H9 (cell line): ENCODE measurements at places on chromosomes 3 and 15.

- DNase-seq: no peak
Measured at GRCh38 chr3:172078244-172078643, 38.9 kb downstream of the FNDC3B start.

- no peak for DNase-seq
Measured at GRCh38 chr3:116337229-116337628, 108.1 kb downstream of the LSAMP start.

DNA sequence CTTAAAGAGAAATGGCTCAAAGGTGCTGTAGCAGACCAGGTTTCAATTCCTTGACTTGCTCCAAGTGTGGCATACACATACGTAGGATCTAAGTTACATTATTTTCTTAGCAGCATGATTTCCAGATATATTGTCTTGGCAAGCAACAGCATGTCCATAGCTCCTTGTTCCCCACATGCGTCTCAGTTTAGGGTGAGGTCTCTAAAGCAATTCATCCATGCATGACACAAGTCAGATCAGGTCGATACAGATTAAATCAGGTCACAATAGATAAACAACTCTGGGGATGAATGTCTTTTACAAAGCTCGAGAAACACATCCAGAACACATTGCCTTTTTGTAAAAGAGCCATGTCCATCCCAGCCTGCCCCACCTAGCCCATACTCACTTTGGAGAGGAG, 108.9 kb upstream of the ABHD17C start:
- no peak for DNase-seq

DNA sequence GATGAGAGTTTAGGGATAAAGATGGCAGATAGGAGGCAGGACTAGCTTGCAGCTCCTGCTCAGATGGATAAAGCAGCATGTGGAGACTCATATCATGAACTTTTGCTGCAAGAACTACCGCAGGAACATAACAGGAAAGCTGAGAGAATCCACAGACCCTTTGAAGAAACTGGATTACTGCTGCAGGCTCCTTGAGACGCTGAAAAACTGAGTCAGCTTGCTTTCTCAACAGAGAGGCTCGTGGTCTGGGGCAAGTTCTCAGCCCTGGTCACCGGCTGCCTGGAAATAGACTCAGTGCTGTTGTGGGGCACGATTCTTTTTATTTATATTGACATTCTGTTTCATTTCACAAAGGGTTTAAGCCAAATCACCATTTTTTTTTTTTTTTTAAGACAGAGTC, 28.8 kb upstream of the TRIM59 start:
- no peak for DNase-seq

GRCh38 chr3:43389388-43390254, 103.3 kb downstream of the SNRK start:
- no peak for DNase-seq
